ENCODE measurements at places on chromosomes 6 and 20. TPM values are rescaled to one million over a fixed set of nuclear protein-coding genes. Genes with fewer than 3 reads are reported as not detected.

RIPPLY2 gene
- not detected for polyA plus RNA-seq

OTOR gene
- not detected for polyA plus RNA-seq

DNA sequence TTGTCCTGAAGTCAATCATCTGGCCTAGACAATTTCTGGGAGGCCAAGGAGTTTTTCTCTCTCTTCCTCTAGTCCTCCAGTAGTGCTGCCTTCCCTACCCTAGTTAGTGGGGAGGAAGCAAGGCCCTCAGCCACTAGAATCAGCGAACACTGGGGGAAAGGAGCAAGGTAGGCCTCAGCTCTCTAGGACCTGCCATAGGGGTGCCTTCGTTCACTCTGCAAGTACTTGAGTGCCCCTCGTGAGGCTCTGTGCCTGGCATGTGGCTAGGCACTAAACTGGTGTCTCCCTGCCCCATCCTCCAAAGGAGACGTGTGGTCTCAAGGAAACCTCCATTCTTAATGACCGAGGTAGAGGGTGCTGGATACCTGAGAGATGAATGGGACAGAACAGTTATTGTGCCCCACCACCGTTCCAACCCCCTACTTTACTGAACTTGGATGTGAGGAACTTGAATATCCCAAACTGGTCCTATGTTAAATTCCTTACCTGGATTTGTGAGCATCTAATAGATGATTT, 1.1 kb downstream of the DEF6 start:
- DNase-seq = no peak

KCNS1 gene
- 0.62 TPM for polyA plus RNA-seq

TTK gene
- polyA plus RNA-seq = 7.5 TPM

NCOA7 gene
- 8.8 TPM for polyA plus RNA-seq

CD109 gene
- 3.6 TPM for polyA plus RNA-seq
